GM19239 (cell line): ENCODE measurements at places on chromosomes 6 and 20.
A peak's percentile ranks its signal among the peaks of the same experiment; 100 is the strongest.

DNA sequence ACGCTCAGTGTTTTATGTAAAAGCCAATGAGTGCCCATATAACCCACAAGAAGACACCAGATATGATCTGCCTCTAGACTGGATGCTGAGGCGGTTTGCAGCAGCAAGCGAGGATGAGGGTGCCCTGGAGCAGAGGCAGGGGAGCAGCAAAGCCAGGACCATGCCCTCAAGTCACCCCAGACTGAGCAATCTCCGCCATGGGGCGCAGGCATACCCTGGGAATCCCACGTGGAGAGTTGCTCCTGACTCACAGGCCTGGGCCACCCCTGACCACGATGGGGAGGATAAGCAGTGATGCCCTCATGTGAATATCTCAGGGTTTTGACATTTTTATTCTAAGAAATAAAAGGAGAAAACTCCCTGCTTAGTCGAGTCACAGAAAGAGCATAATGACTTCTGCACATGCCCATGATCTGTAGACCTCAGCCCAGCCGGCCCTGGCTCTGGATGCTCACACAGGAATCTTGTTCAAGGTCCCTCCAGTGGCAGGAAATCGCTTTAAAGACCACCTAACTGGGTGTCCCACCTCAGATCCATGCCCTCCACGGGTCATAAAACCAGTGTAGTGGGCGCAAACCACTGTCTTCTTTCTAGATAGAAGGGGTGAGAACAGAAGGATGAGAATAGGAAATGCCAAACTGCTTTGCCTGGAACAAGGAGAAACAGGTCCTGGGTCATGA lies 138.3 kb upstream of the SNX9 start:
- no peak for DNase-seq

DNA sequence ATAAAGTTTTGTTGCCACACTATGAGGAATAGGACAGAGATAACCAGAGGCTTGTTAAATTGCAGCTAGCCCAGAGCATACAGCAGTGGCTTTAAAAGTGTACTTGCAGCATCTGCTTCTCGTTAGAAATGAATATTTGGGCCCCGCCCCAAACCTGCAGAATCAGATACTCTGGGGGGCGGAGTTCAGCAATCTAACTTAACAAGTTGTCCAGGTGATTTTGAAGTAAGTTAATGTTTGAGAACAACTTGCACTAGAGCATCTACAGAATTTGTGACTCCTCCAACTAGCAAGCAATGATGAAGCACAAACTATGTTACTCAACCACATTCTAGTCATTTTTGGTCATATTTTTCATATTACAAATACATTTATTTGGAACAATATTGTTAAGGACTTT lies 10.6 kb upstream of the SUPT3H start:
- no peak for DNase-seq

- no peak for DNase-seq
Observed at GRCh38 chr6:29990931-29991330, 48.6 kb downstream of the HLA-A start.

DNA sequence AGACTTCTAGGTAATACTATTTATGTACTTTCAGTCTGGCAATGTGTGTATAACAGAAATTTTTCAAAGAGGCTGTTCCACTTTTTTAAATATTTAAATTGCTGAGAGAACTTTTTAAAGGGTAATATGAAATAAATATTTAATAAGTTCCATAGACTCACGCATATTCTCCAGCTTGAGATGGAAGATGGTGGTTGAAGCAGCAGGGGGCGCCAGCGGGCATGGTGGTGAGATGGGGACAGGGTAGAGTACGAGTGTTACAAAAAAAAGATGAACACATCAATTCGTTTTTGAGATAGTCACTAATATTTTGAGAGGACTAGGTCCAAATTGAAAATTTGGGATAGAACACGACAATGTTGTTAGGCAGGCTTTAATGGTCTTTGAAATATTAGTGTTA lies 68.4 kb downstream of the RSPO3 start:
- no peak for DNase-seq

DNA sequence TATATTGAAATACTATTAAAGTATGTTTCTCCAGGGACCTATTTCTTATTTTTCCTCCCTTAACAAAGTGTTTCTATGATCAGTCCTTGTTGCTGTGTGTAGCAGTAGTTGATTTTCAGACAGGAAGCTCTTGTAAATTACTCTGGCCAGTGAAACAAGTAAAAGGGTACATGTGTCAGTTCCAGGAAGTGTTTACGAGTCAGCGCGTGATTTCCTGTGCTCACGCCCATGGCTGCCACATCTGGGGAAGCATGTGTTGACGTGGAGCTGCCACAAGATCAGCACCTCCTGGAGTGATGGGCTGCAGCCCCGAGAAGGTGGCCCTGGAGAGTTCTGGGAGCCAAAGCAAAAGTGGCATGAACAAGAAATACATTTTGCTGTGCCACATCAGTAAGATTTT lies 38.6 kb upstream of the GGTLC1 start:
- DNase-seq, result peak; percentile 4

DNA sequence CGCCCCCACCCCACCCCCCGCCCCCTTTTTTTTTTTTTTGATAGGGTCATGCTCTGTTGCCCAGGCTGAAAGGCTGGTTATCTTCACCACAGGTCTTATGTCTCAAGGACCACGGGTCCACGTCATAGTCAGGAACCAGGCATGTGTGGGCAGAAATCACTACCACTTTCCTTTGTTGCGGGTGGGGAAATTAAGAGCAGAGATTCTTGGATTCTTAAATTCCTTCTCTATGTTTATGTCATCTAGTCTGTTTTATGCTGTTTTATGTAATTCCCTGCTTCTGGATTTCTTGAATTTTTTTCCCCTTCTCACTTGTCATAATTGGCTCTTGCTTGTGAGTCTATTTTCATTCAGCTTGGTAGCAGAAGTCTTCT lies 25.8 kb upstream of the PLCG1 start:
- no peak for DNase-seq

DNA sequence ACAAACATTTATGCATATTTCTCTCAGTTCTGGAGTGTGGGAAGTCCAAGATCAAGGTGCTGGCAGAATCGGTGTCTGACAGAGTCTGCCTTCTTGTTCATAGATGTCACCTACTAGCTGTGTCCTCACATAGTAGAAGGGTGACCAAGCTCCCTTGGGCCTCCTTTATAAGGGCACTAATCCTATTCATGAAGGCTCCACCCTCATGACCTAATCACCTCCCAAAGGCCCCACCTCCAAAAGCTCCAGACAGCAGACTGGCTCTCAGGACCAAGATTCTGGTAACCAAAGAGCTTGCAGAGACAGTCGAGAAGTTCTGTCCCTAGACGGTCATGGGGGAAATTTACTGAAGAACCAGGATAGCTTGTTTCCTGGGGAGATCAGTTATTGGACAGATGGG lies 139.1 kb downstream of the COL9A1 start:
- no peak for DNase-seq

GRCh38 chr20:4829514-4830215 lies 108.0 kb downstream of the PRND start:
- DNase-seq, result no peak

DNA sequence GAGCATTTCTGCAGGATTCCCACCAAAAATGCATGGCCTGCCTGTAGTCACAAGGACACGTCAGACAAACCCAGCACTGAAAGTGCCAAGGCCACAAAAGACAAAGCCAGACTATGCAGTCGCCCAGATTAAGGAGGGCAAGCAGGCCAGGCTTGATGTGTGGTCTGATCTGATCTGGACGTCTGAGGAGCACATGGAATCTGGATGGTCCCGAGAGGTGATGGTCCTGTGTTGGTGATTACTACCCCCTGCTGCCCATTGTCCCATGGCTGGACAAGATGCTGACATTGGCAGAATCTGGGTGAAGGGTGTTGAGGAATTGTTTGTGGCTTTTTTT lies 17.1 kb downstream of the NPEPL1 start:
- no peak for DNase-seq

GRCh38 chr6:29564875-29565274 lies 5.3 kb upstream of the UBD start:
- DNase-seq, result no peak

DNA sequence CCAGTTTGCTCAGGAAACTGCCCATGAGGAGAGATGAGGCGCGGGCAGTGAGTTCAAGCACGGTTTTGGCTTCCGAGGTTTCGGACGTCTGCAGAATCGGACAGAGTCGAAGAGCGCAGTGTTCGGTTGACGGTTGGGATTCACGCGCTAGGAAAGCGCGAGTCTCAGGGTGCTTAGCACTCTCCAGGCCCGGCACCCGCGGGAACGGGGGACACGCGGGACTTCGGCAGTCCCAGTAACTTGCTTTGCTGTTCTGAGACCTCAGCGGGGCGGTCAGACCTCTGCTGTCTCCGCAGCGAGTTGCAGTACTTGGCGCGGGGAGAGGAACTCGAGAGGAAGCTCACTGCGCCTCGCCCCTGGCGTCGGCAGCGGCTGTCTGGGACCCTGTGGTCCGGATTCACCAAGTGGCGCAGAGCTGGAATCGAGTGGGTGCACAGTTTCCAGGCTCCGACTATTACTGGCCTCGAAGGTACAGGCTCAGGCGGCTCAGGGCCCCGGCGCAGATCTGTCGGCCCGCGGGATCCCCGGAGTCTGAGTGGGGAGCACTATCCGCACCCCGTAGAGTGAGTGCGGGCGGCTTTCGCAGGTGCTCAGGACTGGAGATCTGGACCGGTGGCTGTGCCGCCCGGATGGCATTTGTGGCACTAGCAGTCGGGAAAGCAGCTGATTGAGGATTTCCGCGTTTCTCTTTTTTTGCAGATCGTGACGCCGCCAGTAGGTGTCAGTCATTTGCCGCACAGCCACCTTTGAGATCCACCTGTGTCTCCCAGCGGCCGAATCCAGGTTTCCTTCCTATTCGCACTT lies at the start of gene POM121L2:
Gene POM121L2, minus strand, starts transcription at position 128 of the 804 bp plus-strand sequence. Its CDS starts 103 bp downstream, at position 25.
- DNase-seq, result peak; percentile 53

GRCh38 chr20:60060593-60060992 lies 102.4 kb downstream of the CDH26 start:
- no peak for DNase-seq

GRCh38 chr20:55953201-55953600 lies 52.1 kb downstream of the CBLN4 start:
- DNase-seq, result no peak
